ENCODE measurements at places on chromosomes 7 and 10.

DNA sequence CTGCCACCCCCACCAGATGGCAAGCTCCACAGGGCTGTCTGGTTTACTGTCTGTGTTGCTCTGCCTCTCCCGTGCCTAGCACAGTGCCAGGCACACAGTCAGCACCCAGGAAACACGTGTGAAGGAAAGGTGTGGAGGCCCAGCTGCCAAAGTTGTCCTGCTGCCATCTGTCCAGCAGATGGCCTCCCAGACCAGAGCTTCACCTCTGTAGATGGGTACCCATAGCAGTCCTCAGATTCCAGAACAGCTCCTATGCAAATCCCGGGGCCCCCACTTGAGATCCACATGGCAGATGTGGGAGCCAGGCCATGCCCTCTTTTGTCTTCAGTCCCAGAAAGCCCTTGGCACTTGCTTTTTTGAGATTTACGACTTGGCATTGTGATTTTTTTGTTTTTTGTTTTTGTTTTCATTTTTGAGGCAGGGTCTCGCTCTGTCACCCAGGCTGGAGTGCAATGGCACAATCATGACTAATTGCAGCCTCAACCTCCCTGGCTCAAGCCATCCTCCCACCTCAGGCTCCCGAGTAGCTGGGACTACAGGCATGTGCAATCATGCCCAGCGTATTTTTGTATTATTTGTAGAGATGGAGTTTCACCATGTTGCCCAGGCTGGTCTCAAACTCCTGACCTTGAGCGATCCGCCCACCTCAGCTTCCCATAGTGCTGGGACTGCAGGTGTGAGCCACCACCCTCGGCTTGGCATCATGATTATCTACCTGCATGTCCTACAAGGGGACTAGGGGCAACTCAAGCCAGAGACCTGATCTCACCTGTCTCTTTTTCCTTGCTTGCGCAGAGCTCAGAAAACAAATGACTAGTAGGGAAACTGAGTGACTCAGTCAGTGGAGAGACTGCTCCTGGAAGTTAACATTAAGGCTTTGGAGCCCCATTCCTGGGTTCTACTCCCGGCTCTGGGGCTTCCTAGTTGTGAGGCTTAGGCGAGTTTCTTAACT is 16.9 kb upstream of the PALD1 start:
- DNase-seq = peak; percentile 27

DNA sequence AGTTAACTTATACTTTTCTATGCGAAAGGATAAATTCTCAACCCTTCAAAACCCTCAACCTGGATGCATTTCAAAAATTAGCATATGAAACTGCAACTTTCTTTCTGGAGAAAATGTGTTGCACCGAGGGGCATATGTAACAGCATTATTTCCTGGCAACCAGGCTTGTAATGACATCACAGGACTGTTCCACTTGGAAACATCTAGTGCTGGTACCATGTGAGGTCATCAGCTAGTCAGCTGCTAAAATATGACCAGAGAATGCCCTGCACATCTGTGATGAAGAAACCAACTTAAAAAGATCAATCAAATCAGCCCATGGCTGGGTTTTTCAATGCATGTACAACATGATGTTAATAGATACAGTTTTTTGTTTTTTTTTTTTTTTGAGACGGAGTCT is 40.0 kb downstream of the FGFR2 start:
- no peak for DNase-seq

DNA sequence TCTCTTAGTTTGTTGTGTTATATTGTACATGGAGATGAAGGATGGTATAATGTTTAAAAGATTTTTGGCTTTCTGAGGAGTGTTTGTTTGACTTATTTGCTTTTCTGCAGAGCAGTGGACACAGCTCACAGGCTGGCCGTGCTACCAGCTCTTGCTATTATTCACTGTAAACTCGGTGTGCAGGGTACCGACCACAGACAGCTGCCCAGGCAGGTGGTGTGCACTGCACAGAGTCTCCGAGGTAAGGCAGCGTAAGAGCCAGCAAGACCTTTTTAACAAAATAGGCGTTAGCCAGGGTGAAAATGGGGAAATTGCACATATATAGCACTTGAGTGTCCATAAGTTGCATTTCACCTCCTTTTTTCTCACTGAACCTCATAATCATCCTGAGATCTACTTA is 438.0 kb downstream of the CNTNAP2 start:
- no peak for DNase-seq

- DNase-seq = no peak
These were observed 229.8 kb upstream of the HDAC9 start for GRCh38 chr7:18265611-18266281.

DNA sequence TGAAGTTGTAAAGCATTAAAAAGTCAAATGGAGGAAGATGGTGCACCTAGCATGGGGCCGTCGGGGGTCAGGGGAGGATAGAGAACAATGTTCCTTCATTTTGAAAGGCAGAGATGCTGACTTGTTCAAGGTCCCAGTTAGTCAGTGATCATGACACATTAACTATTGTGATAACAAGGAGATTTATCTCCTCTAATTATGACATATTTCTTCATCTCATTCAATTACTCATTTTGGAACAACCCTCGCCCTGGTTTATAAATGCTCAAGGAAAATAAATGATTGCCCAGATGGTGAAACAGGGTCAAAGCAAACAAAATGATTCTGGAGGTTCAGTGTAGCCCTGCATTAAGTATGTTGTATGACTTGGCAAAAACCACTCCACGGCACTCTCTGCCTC is 106.2 kb downstream of the ITIH5 start:
- DNase-seq = no peak

DNA sequence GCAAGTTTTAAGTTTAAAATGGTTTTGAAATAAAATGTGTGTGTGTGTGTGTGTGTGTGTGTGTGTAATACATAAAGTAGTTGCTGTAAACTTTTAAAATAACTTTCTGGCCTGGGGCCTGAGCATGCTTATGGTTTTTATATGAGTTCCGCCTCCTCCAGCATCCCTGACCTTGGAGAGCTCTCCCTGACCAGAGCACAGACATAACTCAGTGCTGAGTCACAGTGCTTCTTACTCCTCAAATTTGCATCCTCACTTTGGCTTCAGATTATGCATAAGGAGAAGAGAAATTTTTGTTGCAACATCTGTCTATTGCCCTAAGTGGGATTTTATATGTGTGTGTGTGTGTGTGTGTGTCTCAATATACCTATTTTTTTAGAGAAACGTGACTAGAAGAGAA is 200.8 kb downstream of the ELMO1 start:
- DNase-seq = no peak

- no peak for DNase-seq
These were observed 68.9 kb upstream of the AQP1 start for GRCh38 chr7:30842542-30843451.

DNA sequence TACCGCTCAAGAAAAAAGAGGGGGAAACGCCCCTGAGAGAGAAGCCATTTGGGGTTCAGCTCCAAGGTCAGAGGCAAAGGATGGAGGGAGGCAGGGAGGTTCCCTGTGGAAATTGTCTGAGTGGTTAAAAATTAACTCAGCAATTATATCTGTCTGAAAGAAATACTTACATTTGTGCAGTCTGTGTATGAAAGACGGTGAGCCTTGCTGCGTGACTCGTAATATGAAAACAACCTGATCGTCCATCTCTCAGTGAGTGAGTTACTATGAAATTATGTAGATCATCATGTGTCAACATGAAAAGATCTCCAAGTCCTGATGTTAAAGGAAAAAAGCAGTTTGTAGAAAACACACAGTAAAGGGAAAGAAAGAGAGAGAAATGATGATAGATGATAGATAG is 67.2 kb upstream of the FAM204A start:
- no peak for DNase-seq

DNA sequence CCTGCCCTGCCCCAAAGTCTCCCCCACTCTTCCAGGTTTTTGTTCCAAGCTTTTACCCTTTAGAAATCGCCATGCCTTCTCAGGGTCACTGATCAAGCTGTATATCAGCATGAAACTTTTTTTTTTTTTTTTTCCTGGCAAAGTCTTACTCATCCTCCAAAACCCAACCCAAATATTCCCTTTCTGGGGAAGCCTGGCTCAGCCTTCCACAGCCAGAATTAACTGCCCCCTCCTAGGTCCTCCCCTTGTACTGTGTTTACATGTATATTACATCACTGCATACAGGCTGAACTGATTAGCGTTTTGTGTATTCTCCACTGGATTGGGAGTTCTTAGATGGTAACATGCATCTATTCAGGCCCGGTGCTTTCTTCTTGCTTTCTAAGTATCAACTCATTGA is 4.6 kb upstream of the NOBOX start:
- DNase-seq = peak; percentile 30

DNA sequence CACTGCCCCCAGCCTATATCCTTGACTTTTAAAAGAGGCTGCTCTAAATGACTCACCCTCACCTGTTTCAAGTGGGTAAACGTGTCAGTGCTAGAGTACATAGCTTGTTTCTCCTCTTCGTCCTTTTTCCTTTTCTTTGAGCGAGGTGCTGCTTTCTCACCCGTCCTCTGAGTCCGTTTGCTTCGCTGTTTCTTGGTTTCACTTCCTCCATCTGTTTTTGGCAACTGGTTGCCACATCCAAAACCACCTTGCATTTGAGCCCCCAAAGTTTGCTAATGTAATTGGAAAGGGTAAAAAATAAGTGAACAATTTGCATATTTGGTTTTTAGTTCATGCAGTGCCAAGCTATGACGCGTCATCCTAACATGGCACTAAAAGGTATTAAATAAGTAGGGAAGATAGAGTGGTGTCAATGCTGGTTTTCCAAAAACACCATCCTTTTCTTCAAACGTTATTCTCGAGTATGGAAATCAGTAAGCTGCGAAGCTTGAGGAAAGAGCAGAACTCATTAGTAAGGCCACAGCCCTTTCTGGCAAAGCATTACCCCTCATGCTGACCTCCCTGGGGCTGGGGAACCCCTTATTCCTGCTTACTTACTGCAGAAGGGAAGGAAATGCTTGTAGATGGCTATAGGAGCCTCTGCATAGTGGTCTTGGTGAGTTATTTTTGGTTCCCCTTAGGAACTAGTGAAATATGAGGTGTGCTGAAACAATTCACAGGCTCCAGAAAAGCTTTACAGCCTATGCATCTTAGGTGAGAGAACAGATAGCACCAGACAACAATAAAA is 133.5 kb downstream of the GALNT11 start:
- no peak for DNase-seq

DNA sequence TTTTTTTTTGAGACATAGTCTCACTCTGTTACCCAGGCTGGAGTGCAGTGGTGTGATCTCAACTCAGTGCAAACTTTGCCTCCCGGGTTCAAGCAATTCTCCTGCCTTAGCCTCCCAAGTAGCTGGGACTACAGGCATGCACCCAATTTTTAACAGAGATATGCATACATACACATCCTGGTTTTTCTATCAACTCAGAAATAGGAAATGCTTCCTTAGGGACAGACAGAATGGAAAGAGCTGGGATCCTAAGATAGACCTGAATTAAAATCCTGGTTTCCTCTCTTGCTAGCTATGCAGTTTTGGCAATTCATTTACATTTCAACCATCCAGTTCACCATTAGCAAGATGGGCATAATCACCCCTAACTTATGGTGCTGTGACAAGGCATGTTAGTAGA is 347.5 kb downstream of the GPAM start:
- DNase-seq = no peak

GRCh38 chr7:128812514-128813168 is 17.6 kb upstream of the FLNC start:
- DNase-seq = no peak

- DNase-seq = no peak
These were observed 157.9 kb downstream of the ELMO1 start for GRCh38 chr7:37290731-37291130.

- no peak for DNase-seq
These were observed 124.9 kb downstream of the DLG5 start for GRCh38 chr10:77801474-77802161.

GRCh38 chr10:92213049-92213448 is 77.8 kb downstream of the CPEB3 start:
- no peak for DNase-seq

GRCh38 chr10:2351566-2351965 is 614.2 kb upstream of the ADARB2 start:
- DNase-seq = no peak

DNA sequence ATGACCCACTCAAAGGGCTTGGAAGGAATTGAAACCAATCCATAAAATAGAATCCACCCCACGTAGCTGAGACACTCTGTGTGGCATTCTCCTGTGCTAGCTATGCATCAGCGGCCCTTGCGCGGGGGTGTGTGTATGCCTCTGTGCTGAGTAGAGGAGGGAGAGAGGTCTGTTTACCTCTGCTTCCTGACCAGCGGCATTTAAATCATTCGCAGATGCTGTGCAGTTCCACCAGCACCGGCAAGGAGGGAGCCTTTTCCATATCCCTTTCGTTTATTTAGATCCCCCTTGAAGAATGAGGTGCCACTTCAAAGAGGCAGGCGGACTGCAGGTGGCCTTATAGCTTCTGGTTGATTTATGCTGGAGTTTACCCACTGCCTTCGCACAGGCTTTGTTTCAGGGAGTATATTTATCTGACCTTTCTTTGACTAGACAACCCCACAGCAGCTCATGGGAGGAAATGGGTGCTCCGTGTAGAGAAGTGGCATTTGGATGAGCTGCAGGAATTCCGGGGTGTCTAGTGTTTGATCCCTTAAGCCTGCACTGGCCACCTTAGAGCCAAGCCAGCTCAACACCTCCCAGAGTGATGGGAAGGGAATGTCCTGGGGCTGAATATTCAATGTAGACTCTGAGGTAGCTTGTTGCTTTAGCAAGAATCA is 11.4 kb downstream of the C10orf53 start:
- no peak for DNase-seq

GRCh38 chr10:6297951-6298381 is 95.2 kb downstream of the PFKFB3 start:
- no peak for DNase-seq

GRCh38 chr10:90751107-90751997 is 106.5 kb downstream of the HTR7 start:
- peak; percentile 16 for DNase-seq

DNA sequence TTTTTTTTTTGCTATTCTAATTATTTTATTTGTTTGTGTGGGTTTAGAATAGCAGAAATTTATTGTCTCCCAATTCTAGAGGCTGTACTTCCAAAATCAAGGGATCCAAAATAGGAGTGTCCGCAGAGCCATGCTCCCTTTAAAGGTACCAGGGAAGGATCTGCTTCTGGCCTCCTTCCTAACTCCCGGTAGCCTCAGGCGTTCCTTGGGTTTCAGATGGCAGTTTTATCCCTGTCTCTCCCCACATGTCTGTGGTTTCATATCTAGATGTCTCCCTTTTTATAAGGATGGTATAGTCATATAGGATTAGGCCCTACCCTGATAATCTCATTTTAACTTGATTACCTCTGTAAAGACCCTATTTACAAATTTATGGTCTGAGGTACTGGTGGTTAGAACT is 48.4 kb downstream of the BMPR1A start:
- DNase-seq = no peak

DNA sequence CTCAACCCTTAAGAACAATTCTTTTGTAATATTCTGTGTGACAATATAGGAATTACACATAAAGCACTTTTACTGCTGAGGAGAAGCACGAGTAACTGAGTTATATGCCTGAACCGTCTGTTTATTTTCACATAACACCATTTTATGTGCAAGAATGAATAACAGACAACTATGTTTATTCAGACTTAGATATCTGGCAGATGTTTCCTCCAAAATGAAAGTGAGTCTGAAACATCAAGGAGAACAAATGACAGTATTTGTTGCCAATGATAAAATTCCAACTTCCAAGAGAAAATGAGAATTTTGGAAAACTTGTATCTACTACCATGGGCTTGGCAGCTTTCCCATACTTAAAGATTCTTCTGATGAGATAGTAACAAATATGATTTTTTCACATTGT is 51.4 kb downstream of the DNMBP start:
- no peak for DNase-seq

- DNase-seq = peak; percentile 81
These were observed 96.9 kb downstream of the SORBS1 start for GRCh38 chr10:95464280-95464679.

- DNase-seq = no peak
These were observed 10.0 kb downstream of the SHH start for GRCh38 chr7:155802291-155802690.

Measured in NCI-H1105 treated with DMSO at 0.1 percent for 48 hours (cell line).